NCI-H1417 treated with DMSO at 0.1 percent for 48 hours (cell line): ENCODE measurements at places on chromosomes 7 and 10.

DNA sequence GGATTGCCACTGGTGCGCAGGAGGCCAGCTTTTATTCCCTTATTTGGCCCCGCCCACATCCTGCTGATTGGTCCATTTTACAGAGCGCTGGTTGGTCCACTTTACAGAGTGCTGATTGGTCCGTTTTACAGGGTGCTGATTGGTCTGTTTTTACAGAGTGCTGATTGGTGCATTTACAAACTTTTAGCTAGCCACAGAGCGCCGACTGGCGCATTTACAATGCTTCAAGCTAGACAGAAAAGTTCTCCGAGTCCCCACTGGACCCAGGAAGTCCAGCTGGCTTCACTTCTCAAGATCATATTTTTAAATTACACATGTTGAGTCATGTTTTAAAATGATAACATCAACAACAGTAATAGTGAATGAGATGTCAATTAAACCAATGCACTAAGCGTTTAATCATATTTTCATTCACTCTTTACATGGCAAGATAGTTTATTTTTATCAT is 128.3 kb downstream of the CUBN start:
- DNase-seq, result no peak

DNA sequence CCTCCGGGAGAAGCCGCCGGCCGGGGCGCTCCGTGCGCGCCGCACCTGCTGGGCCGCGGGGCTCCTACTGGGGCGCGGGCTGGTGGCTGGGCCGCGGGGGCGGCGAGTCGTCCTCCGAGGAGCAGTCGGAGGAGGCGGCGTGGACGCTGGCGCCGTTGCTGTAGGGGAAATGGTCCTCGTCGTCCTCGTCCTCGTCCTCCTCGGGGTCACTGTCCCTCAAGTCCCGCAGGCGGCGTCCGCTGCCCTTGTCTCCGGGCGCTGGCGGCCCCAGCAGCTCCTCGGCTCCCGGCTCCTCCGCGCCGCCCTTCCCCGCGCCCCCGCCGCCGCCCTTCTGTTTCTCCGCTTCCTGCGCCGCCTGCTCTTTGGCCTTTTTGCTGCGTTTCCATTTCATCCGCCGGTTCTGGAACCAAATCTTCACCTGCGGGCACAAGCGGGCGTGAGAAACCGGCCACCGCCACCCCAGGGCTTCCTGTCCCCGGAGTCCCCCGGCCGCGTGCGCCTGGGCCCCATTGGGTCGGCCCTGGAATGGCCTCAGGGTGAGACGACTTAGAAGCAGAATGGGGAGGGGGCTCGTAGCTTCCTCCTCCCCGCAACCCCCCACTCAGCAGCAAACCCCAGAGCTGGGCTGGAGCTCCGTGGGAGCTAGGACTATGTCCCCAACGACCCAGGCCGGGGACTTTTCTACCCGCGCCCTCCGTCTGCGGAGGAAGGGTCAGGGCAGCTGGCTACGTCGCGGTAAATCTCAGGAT is 4.8 kb downstream of the MNX1 start:
- DNase-seq, result no peak

DNA sequence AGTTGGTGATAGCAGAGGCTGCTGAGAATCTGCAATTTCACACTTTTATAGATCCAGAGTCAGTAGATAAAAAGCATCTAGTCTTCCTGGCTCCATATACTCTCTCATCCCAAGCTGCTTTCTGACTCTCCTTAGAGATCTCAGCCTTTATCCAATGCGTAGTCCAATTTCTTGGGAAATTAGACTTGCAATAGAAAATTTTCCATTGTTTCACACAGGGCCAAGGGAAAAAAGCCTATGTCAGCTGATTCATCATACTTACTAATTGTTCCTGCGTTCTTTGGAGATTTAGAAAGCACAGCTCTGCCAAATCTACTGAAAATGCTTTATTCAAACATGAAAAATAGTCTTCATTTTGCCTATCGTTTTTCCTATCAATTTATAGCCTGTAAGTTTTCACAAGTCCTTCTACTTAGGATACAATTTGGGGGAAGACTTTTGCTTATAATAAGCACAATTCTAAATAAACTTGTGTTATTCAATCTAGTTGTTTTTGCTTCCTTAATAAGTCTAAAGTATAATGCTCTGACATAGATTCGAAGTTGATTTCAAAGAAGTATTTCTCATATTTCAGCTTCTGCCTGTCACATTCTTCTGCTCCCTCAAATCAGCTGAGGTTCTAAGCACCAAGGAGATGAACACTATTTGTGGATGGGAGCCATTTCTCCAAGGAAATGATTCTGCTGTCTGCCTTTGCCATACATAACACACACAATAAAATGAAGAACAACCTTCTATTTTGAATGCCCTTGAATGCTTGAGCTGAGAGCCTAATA is 165.4 kb downstream of the ADAM12 start:
- no peak for DNase-seq

- DNase-seq, result no peak
Measured at GRCh38 chr7:30285067-30285535, 704 bp downstream of the ZNRF2 start.

GRCh38 chr7:135584362-135585353 is 26.9 kb downstream of the NUP205 start:
- no peak for DNase-seq

DNA sequence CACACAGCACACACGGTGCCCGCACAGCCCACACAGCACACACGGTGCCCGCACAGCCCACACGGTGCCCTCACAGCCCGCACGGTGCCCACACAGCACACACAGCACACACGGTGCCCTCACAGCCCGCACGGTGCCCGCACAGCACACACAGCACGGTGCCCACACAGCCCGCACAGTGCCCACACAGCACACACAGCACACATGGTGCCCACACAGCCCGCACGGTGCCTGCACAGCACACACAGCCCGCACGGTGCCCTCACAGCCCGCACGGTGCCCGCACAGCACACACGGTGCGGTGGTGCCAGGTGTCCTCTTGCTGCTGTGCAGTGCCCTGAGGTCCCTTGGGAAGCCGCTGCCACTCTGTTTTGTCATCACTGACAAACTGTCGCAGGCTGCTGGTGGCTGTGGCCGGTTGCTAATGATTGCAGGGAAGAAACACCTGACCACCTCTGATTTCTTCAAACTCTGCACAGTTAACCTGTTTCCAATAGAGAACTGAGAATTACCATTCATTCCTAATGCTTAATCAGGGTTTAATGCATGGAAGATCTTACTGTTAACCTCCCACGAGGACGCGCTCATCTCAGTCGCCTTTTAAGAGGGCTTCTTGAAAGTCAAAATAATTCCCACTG is 66.9 kb downstream of the GLRX3 start:
- no peak for DNase-seq

DNA sequence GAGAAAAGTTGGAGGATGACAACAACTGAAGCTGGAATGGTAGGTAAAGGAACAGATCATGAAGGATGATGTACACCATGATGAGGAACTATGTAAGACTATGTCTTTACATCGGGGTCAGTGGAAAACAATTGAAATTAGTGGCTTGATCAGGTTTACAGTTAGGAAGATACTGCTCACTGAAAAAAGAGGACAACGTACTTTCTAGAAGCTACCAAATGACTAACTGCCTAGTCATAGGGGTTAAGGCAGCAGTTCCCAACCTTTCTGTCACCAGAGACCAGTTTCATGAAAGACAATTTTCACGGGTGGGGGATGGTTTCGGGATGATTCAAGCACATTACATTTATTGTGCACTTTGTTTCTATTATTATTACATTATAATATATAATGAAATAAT is 91.6 kb upstream of the ANKRD1 start:
- DNase-seq, result no peak

GRCh38 chr7:128755819-128756476 is 16.8 kb downstream of the CALU start:
- no peak for DNase-seq

DNA sequence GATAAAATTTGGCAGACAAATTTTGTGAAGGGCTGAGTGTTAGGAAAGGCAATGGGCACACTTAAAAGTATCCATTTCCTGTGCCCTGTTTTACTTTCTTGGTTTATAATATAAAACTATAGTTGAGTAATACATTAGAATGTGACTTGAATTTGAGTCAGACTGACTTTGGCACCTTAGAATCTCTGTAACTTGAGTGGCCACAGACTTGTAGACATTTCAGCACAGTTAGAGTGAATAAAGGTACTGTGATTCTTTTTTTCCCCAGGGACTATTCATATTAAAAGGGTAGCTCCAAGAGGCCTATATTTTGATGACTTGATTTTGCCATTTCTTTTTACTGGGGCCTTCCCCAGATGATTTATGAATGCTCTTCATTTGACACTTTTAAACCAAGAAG is 22.4 kb downstream of the GBF1 start:
- no peak for DNase-seq

DNA sequence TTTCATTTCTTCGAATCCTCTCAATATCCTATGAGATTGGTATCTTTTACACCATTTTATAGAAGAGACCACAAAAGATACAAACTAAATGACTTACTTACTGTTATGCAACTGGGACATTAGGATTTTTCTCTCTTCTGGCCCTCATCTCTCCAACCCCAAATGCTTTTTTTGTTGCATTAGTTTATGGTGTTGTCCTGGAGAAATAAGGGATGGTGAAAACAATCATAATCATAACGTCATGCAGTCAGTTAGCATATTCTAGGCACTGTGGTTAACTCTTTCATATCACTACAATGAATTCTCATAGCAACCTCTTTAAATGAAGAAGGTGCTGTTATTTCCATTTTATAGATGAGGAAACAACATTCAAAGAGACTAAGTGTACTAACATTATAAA is 104.6 kb downstream of the PON1 start:
- no peak for DNase-seq

DNA sequence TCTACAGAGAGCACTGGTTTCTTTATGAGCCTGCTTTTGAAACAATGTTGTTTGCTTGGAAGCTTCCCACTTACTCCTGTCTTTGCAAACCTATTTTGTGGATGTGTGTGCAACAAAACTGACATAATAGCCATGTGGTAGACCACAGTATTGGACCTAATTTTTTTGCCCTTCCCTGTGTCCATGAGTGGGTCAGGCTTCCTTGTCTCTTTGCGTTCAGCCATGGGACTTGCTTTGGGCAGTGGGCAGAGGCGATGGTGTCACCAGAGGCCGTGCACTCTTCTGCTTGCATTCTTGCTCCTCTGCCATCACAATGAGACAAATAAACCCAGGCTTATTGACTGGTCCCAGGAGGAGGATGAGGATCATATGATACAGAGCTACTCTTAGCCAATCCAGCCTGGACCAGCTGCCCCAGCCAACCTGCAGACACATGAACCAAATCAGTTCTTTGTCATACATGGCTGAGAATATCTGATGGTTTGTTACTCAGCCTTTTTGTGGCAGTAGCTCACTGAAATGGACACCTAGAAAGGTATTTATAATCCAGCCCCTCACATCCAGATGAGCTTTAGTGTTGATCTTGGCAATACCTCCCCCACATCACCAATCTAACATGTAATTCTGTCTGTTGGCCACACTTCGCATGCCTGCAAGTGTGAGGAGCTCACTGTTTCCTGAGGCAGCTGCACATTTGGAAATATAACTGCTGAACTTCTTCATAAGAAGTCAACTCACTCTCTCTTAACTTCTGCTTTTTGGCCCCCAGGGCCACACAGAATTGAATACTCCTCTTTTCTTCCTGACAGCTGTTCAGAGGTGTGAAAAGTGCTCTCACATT is 427.8 kb upstream of the ZMIZ1 start:
- DNase-seq, result no peak
